SK-N-SH (cell line): ENCODE measurements at places on chromosomes 2 and 18.

GRCh38 chr2:194015751-194016150 lies 1641.3 kb upstream of the SLC39A10 start:
- DNase-seq = no peak

DNA sequence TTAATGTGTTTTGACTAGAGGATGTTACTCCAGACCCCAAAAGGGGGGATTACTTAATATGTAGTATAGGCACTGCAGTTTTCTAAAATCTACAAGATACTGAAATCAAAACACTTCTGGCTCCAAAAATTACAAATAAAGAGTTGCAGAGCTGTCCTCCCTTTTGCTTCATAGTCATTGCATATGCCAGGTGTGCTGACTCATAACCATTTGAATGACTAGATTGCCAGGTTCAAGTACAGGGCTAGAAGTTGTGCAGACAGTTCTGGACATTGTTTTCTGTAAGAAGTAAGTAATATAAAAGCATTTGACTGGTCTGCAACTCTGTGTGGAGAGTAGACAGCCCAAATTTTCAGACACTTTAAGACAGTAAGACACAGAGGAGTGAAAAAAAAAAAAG lies 6.7 kb downstream of the CWC22 start:
- no peak for DNase-seq

DNA sequence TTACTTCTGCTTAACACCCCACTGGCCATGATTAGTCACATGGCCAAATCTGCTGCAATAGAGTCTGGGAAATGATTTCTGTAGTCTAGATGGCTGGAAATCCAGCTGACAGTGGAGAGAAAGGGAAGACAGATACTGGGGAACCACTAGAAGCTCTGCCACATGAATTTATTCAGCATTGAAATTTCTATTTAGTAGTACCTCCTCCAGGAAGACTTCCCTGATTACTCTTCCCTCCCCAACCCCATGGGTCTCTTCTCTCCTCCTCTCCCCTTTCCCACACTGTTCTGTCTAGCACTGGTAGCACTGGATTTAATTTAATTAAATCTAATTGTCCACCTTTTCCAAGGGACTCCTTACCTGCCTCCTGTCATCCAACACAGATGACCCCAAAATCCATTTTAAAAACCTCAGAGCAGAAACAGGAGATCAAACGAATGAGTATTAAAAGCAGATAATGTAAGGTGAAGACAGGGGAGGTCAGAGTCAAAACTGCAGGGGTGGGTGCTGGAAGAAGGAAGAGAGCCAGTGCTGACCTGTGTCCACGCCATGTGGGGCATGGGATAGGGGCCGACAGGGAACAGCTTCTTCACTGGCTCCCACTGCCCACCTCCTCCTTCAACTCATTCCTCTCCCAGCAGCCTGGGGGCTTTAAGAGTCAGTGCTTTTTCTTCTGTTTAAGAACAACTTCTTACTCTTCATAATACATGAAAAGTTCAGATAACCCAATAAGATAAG lies 169.2 kb upstream of the HS6ST1 start:
- DNase-seq = no peak

- DNase-seq = peak; percentile 3
Observed at GRCh38 chr18:77702686-77703085, 453.0 kb downstream of the GALR1 start.

DNA sequence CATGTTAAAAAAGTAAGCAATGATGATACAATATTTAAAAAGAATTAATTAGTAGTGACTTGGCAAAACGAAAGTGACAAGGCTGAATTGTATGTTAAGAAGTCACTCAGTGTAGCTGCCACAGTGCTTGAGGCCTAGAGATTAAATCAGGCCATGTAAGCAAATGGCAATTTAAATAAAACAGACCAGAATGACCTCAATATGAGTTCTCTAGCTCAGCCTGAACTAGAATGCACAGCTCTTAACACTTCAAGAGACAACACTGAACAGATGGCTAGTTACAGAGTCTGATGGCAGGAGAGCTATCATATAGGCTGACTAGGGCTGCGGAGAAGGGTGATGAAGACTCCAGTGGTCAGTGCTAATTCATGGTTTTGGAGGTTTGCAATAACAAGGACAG lies 117.9 kb upstream of the ZBTB14 start:
- DNase-seq = peak; percentile 57

- no peak for DNase-seq
Observed at GRCh38 chr2:210584834-210585233, 28.4 kb downstream of the CPS1 start.
